ENCODE measurements at places on chromosomes 6 and 20. TPM values are rescaled to one million over a fixed set of nuclear protein-coding genes. Genes with fewer than 3 reads are reported as not detected.

DNA sequence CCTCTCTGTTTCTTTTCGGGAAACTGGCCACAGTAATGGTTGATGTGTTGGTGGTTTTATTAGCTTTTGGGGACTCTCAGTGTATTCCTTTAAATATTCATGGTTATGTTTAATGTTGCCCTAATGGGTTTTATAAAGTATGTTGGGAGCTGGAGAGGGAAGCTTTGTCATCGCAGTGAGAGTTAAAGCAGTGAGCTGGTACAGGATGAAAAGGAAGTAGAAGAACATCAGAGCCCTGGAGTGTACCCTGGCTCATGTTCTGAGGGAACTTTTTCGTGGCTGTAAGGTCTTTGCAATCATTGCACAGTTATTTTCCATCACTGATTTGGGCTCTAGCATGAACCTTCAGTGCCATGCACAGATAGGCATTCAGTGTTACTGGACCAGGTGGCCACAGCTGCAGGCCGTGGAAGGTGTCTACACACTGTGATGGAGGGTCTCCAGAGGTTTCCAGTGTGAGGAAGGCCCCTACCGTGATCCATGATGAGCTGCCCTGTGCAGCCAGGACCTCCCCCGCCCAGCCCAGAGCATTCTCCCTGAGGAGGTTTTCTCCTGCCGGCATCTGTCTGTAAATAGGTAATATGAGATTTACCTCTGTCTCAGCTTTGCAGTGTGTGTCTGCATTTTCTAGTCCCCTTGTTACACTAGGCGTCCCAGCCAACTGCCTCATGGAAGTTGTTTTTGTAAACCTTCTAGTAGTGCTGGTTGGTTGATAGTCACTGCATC, 22.4 kb upstream of the TMEM217 start:
- no peak for DNase-seq

GRCh38 chr6:106512048-106512967, 117.0 kb downstream of the RTN4IP1 start:
- peak; percentile 76 for DNase-seq

GRCh38 chr6:44781912-44782597, 394.5 kb downstream of the CDC5L start:
- DNase-seq = no peak

GRCh38 chr6:127518710-127519468, at the start of gene MTCL3:
TSS of gene MTCL3 (minus strand) at chr6:127519335.
- peak; percentile 73 for DNase-seq

DNA sequence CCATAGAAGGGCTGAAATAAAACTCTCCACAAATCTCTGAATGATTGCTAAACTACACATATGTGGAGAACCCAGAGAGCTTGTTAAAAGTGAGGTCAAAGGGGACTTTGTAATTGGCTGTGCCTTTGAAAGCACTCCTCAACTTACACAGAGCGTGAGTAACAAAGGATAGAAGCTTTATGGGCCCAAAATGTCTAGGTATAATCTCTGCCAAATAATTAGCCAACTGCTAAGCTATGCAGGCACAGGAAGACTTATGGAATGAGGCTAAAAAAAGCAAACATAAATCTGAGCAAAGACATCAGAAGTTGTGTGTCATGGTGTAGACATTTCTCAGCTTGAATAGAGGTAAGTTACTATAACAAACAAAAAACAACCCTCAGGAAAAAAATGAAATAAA, 23.3 kb upstream of the UST start:
- DNase-seq = no peak

DNA sequence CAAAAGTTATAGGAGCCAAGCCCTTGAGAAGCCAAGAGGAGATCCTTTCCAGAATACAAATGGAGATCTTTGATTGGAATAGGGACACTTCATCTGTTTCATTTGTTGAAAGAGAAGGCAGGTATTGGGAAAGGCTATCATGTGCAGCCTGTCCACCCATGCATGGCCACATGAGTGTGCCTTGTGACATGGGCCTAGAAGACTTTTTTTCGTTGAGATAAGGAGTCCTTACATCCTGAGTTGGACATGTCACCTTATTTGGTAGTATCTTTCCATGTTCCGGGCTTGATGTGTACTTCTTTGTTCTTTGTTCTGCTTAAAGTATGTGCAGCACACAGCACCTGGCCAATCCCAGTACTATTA, 42.1 kb upstream of the SYNCRIP start:
- no peak for DNase-seq

UQCC2 gene
- total RNA-seq = 67.1 TPM

DNA sequence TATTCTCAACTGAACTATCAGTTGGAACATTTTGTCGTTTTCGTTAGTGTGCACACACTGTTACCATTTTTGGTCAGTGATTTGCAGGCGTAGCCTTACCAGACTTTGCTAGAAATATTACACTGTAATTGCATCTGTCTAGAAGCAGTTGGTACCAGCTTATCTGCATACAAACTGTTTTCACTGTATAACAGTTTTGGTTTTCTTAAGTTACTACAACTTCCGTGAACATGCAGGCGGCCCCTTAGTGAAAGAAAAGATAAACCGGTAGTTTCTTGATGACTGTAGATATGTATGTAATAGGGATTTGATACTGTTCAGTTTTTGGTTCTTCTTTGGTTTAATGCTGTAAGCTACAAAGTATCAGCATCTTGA, 1.3 kb downstream of the DSTN start:
- DNase-seq = no peak

LAMA4 gene
- total RNA-seq = 2.1 TPM

TTBK1 gene
- total RNA-seq = not detected

IL22RA2 gene
- total RNA-seq = not detected

DNA sequence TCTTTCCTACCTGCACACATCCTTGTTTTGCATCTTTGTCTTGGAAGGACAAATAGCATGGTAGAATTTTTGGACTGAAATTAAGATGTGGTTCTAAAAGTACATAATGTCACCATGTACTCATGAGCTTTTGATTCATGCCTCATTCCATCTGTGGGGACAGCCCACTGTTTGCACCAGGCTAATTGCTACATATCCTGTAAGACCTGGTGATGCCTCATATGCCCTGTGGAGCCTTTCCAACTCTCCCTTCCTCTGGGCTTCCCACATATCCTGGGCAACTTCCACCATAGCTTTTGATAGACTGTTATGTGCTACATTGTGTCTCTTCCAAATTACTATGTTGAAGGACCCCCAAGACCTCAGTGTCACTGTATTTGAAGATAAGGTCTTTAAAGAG, 213.6 kb upstream of the PREP start:
- DNase-seq = no peak

DNA sequence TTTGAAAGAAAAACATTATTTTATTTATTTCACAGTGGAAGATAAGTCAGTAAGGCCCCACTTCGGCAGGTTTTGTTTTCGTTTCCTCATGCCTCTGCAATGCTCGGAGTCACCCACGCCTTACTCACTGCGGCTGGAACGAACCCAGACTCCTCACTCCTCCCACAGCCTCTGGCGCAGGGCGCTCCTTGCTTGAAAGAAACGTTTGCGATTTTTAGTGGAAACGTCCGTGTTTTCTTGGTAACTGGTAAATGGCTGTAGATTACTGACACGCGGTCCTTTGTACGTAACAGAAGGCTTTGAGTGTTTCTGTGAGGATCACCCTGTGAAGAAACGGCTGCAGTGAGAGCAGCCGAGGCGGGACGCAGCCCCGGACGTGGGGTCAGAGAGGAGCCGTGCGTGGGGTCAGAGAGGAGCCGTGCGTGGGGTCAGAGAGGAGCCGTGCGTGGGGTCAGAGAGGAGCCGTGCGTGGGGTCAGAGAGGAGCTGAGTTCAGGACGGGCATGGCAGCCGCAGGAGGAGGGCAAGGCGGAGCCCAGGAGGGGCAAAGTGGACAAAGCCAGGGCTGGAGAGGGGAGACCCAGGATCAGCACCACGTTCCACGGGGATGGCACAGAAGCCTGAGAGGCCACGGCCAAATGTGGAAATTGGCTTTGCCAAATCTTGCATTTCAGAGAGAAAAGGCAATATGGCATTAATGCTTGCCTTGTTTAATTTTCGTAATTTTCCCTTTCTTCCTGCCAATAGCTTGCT, 198.6 kb upstream of the THBS2 start:
- no peak for DNase-seq

DNA sequence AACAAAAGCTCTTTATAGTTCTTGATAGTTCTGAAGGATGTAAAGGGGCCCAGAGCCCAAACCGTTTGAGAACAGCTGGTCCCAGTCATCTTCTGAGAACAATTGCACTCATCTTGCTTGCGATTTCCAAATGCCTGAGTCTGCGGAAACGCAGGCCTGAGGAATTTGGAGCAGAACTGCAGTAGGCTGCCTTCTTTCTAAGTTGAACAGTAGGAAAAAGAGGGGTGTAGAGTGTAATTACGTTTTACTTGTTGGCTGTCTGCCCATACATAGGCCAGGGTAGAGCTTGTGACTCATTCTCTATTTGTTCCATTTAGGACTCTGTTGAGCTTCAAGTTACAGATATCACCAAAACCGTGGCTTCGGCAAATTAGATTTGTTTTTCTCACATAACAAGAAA, 42.0 kb upstream of the KIF16B start:
- DNase-seq = no peak

DNA sequence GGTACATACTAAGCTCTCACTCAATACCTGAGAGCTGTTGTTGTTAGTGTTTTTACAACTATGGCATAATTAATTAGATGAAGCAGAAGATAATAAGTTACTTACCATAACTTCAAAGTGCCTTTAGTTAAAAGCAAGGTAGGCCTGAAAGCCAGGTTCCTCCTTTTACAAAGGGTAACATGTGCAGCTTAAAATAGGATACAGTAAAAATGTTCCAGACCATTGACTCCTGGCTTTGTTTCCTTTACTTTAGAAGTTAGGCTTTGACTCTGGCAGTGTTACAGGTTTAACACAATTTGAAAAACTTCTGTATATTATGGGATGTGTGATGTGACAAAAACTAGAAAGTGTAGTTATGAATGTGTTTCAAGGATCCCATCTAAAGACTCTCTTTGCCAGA, 522.5 kb downstream of the EPM2A start:
- DNase-seq = no peak

ARHGAP40 gene
- 10.9 TPM for total RNA-seq

SDCBP2 gene
- total RNA-seq = 1.1 TPM

FAM217A gene
- total RNA-seq = not detected

DNA sequence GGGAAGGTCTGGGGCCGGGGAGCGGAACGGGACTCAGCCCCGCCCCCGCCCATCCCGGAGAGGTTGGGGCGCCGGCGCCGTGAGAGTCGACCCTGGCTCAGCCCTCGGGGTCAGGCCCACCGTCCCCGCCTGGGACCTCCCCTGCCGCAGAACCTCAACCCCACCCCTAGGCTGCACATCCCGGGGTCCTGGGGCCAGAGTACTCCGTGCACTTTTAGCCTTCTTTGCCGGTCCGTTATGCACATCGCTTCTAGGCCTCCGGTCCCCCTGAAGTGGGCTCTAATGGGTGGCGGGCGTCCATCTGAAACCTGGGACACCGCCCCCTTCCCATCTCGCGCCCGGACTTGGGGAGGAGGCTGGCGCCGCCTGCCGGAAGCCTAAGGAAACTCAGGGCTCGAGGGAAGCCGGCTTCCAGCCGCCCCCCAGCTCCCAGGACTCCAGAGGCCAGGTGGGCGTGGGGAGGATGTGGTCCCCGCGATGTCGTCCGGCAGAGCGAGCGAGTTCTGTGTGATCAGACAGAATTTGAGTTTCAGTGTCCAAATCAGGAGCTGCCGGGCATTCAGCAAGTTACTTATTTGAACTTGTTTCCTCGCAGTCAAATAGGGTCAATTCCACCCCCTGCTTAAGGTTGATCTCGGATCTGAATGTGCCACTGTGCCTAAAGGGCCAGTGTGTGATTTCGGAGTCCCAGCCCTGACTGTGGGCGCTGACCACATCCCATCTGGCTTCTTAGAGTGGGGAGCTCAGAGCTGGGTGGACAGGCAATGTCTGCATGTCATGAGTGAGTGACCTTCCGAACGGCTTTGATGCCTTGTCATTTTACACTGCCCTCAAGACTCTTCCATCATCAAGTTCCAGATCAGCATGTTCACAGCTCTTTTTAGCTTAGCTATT, 47.6 kb downstream of the CPXM1 start:
- DNase-seq = peak; percentile 95

FOXS1 gene
- not detected for total RNA-seq

TMEM200A gene
- 4.2 TPM for total RNA-seq

DNA sequence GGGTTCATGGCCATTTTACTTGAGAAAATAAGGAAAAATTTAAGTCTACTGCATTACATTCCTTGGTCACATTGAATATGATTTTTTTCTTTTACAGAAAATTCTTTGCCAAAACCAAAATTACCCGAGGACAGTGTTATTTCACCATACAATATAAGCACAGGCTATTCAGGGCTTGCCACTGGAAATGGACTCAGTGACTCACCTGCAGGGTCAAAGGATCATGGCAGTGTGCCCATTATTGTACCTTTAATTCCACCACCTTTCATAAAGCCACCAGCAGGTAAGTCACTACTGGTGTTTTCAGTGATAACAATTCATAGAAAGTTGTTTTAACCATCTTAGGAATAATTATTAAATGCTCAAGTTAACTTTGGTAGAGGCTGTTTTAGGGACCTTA, 16.2 kb downstream of the SOBP start:
- DNase-seq = no peak

HLA-G gene
- total RNA-seq = 0.41 TPM

- DNase-seq = no peak
These were observed 275.5 kb downstream of the ZFAND3 start for GRCh38 chr6:38095054-38095453.

DNA sequence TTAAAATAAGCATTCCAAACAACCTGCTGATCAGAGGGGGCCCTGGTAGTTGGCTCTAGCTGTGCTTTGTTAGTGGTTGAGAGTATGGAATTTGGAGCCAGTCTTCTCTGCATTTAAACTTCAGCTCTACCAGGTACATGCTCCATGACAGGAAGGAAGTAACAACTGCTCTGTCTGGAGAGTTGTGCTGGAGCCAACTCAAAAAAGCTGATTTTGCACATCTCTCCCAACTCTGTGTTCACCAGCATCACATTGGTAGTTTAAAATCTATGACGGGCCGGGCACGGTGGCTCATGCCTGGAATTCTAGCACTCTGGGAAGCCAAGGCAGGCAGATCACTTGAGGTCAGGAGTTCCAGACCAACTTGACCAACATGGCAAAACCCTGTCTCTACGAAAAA, 68.8 kb upstream of the BMP2 start:
- DNase-seq = no peak

- DNase-seq = no peak
These were observed 96.3 kb downstream of the SPTLC3 start for GRCh38 chr20:13105039-13105438.

DNA sequence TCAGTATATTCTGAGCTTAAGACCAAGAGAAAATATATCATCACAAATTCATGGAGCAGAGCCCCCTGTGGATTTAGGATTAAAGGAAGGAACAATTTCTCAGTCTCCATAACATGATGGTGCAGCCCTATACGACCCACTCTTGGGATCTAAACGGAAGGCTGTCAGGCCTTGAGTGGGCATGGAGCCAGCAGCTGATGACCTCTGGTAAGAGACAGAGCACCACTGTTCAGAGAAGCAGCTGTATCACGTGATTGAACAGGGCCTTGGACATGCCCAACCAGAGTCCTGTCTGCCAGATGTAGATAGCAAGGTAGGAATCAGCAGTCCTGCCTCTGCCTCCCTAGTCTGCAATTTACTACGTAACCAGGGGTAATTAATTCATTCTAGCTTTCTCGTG, 259.4 kb upstream of the POU3F2 start:
- no peak for DNase-seq

TXLNB gene
- total RNA-seq = not detected

THBS2 gene
- total RNA-seq = 13.3 TPM

PRR18 gene
- 0.11 TPM for total RNA-seq

- no peak for DNase-seq
These were observed 120.8 kb downstream of the MAFB start for GRCh38 chr20:40568200-40568599.
